ENCODE measurements at places on chromosomes 4 and X. TPM values are rescaled to one million over a fixed set of nuclear protein-coding genes. Genes with fewer than 3 reads are reported as not detected.

- DNase-seq, result no peak
These were observed 113.7 kb upstream of the NEXMIF start for GRCh38 chrX:75038925-75039324.

DNA sequence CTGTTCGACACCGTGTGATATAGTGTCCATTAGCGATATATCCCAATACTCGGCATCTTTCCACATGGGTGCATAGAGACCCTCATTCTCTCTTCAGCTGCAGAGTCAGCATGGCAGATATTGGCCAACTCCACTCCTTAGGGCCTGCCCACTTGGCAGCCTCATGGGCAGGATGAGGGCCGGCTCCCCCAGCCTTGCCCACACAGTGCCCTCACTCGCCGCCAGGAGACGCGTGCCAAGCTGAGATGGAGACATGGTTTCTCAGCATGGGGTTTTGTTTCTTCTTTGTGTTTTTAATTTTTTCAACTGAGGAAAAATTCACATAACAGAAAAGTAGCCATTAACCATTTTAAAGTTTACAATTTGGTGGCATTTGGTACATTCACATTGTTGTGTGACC is 5.3 kb upstream of the PLXNA3 start:
- no peak for DNase-seq

- no peak for DNase-seq
These were observed 796 bp upstream of the MED14 start for GRCh38 chrX:40736170-40736505.

DNA sequence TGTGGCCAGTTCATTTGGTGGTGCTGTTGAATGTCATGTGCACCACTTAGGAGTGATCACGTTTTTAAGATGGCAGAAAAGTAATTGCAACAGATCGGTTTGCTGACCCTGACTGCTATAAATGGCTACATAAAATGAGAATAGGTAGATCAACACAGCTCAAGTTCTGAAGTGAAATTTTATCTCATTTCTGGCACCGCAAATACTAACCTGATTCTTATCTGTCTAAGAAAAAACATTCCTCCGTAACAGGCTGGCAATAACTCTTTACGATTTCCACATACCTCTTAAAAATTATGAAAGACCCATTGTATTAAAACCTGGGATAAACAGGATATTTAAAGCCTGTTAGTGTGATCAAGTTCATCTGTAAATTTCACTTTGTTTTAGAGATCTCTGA is 387.5 kb downstream of the PDGFC start:
- DNase-seq, result no peak

The JAKMIP1 gene
- total RNA-seq, result not detected
